Eye (tissue), 1 donor: ENCODE measurements at places on chromosomes 5 and 9.

DNA sequence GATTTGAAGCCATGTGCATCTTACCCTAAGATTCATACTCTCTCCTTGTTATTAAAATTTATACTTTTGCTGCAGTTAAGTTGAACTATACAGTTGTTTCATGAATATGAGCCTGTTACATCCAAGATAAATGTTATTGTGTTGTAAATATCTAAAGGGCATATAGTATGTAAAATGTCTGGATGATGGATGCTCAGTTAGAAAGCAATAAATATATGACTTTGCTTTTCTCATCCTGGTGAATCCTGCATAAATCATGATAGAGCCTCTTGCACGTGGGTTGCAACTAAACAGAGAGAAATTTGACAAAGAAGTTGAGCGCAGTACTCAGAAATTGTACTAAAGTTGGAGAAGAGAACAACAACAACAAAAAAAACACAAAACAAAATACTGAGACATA, 99.5 kb downstream of the PRDM9 start:
- DNase-seq = no peak

DNA sequence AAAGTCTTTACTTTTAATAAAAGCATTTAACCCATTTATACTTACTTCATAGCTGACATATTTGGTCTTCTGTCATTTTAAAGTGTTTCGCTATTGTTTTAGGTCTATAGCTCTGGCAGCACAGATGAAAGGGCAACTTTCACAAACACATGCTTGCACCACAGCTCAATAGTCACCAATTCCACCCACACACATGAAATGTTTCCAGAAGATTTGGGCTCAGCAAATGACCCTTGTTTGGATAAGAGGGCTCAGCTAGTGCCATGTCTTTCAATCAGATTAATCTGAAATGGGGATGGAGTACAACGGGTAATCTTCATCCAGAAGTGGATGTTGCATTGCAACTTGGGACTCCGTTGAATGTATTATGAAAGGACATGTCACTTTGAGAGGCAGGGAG, 176.0 kb downstream of the FGF18 start:
- no peak for DNase-seq

DNA sequence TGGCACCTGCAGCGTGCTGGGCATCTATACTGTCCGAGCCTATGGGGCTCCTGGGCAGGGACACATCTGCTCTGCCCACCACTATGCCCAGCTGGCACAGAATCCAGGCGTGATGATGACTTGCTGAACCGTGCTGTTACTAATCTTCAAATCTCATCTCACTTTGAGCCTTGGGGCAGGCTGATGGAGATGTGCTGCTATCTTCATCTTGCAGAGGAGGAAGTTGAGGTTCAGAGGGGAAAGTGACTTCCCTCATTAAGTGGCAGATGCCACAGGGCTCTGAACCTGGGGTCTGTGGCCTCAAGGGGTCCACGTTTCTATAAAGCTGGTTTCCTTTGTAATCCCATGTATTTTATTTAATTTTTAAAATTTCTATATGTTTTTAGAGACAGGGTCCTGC, 4.7 kb downstream of the SLC2A6 start:
- DNase-seq = no peak

- DNase-seq = no peak
Measured at GRCh38 chr9:35001285-35001677, 11.7 kb downstream of the DNAJB5 start.

DNA sequence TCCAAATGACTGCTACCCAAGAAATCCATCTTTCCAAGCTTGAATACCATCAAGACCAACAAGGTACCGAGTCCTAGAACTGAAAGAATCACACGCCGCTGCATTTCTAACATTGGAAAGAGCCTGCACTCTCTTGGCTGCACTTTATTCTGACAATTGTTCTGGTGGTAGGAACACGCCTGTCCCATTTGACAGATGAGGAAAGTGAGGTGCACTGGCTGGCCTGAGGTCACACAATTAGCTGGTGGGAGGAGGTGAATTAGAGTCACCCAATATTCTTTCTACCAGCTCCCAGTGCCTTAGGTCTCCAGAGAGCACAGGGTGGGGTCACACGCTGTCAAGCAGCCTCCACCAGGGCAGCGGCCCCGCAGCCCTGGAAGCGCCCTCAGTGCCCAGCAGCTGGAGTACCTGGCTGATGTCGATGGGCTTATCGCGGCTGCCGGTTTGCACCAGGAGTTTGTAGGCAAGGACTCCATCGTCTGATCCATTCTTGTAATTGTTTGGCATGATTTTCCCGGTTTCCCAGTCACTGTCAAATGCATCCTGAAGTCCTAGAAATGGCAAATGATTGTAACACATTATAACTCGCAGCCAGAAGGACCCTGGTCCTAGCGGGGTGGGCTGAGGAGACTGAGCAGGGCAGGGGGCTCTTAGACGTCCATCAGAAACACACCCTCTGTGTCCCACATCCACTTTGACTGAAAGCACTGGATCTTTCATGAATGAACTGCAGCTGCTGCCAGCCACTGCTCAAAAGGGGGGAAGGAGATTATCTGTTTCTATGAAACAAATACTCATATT, 55.1 kb downstream of the PTCH1 start:
- DNase-seq = no peak

- DNase-seq = no peak
Measured at GRCh38 chr5:68883436-68883835, 210.4 kb upstream of the SLC30A5 start.
